ENCODE measurements at places on chromosomes 12 and 14. TPM values are rescaled to one million over a fixed set of nuclear protein-coding genes. Genes with fewer than 3 reads are reported as not detected.

The CLEC2B gene
- not detected for total RNA-seq

GRCh38 chr14:95951359-95951758, 74.7 kb downstream of the TUNAR start:
- DNase-seq: no peak

DNA sequence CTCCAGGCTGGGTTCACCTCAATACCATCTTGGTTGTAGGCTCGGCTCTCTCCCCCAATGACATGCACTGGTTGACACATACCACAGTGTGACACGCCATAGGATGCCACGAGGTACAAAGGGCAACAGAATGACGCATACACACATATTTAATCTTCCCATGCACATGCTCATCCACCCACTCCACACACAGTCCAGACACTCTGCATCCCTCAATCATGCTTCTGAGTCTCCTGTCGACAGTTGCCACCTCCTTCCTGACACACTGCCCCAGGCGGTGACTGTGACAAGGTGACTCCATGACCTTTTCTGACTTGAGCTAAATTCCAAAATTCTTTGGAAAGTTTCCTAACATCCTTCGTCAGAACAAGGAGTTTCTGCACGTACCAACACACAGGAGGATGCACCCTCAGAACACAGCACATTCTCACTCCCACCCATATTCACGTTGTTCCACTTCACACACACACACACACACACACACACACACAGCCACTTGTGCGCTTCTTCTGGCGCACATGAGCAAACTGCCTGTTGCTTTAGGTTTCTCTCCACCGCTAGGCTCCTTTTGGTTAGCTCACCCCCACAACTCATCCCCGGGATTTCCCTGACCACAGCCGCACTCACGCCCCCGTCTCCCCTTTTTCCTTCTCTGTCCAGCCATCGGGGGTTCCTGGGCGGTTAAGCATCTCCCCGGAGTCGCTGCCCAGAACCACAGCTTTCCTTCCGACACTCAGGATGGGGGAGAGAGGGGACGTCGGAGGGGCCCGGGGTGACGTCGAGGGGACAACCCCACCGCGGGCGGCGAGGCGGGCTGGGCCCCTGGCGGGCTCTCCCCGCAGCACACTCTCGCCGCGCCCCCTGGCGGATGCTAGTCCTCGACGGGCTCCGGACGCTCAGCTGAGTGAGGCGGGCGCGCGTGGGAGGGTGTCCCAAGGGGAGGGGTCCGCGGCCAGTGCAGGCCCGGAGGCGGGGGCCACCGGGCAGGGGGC, 536 bp upstream of the WNT1 start:
- DNase-seq: no peak

- no peak for DNase-seq
Measured at GRCh38 chr12:4353785-4354208, 25.7 kb downstream of the FGF23 start.

GRCh38 chr12:31005944-31006361, 67.7 kb upstream of the DDX11 start:
- peak; percentile 43 for DNase-seq

GRCh38 chr12:102399653-102400052, 80.7 kb downstream of the IGF1 start:
- DNase-seq: no peak

DNA sequence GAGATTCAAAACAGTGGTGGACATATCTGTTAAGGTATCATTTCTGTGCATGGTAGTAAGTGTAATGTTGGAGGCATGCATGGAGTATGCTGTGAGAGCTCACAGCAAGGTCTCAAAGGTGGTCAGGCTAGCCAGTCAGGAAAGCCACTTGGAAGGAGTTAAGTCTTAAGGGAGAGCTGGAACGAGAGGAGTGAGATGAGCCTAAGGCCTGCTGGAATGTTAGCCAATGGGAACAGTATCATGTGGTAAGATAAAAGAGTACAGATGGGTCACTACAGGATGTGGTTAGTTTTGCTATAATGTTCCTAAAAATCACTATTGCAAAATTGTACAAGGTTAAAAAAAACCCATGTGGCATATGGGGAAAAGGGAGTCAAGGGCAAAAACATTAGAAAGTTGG, 311.7 kb upstream of the E2F7 start:
- no peak for DNase-seq

GRCh38 chr12:53190108-53190729, 9.5 kb upstream of the CSAD start:
- DNase-seq: no peak

DNA sequence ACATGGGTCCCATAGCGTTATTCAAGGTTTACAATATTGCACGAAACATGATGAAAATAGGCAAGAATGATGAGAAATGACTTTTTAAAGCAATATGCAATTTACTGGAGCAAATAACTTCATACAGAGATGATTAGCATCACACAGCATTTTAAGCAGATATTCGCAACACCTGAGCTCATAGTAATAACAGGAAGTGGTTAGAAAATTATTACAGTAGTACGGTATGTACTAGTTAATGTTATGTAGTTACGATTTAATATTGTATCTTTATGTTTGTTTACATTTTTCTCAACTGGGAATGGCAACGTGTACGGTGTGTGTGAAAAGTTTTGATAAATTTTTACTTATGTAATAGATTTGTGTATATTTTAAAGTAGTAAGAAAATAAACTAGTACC, 102.6 kb downstream of the OSBPL8 start:
- no peak for DNase-seq

- DNase-seq: no peak
Measured at GRCh38 chr14:74517731-74518130, 24.2 kb downstream of the ISCA2 start.

The APOLD1 gene
- 1.4 TPM for total RNA-seq

The ITPR2 gene
- total RNA-seq: 19.9 TPM

The NINJ2 gene
- not detected for total RNA-seq

DNA sequence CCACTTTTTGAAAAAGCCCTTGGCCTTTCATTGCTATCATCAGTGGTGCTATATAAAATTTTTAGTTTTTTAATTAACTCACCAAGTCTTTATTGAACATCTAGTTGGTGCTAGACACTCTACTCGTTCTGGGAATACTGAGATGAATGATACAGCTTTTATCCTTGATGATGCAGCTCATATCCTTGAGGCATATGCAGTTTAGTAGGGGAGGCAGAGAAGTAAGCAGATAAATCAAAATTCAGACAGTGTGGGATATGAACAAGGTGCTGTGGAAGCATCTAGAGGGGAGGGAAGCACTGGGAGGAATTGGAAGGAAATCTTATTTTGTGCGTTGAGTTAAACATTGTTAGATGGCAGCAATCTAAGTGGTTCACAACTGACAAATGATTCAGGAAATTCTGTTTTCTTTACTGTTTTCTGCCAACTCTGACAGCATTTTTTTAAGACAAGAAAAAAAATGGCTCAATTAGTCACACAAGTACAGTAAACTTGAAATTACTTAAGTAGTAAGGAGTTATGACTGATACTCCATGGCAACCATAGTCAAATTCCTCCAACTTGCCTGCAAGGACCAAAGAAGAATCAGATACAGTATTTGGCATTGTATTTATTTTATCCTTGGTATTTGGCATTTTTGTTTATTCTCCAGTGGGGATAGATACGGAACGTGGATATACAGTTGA, 119.2 kb downstream of the TMTC2 start:
- DNase-seq: no peak

DNA sequence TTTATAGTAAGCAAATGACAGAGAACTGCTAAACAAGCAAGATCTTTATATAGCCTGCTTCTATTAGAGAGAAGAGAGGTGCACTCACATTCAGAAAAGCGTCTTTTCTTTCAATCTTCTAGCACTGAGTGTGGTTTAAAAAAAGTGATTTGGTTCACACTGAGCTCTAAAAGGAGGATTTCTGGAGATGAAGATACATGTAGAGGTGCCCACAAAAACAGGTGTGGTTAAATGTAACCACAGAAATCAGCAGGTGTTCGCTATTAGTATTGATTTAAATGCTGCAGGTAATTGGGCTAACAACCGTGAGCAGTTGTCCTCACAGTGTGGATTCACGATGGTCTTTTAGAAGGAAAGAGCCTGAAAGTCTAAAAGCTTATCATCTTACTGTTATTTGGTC, 10.7 kb downstream of the PKP2 start:
- DNase-seq: no peak

- no peak for DNase-seq
Measured at GRCh38 chr14:102374264-102374663, 11.5 kb downstream of the TECPR2 start.

The CSAD gene
- 9.1 TPM for total RNA-seq

- no peak for DNase-seq
Measured at GRCh38 chr12:129615001-129615400, 288.8 kb downstream of the TMEM132D start.

The TULP3 gene
- total RNA-seq: 21.2 TPM

The RIMBP2 gene
- total RNA-seq: 0.82 TPM

- no peak for DNase-seq
Measured at GRCh38 chr12:29149691-29150281, 708 bp downstream of the FAR2 start.
